ENCODE measurements at places on chromosomes 6 and 20.

DNA sequence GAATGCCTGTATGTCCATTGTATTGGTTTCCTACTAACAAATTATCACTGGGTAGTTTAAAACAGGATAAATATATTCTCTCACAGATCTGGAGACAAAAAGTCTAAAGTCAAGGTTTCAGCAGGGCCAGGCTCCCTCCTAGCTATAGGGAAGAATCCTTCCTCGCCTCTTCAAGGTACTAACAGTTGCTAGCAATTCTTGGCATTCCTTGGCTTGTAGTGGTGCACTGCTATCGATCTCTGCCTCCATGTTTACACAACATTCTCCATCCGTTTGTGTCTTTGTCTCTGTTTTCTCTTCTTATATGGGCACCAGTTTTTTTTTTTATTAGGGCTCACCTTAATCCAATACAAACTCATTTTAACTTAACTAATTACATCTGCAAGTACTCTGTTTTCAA, 48.9 kb downstream of the OR2B6 start:
- DNase-seq = no peak

DNA sequence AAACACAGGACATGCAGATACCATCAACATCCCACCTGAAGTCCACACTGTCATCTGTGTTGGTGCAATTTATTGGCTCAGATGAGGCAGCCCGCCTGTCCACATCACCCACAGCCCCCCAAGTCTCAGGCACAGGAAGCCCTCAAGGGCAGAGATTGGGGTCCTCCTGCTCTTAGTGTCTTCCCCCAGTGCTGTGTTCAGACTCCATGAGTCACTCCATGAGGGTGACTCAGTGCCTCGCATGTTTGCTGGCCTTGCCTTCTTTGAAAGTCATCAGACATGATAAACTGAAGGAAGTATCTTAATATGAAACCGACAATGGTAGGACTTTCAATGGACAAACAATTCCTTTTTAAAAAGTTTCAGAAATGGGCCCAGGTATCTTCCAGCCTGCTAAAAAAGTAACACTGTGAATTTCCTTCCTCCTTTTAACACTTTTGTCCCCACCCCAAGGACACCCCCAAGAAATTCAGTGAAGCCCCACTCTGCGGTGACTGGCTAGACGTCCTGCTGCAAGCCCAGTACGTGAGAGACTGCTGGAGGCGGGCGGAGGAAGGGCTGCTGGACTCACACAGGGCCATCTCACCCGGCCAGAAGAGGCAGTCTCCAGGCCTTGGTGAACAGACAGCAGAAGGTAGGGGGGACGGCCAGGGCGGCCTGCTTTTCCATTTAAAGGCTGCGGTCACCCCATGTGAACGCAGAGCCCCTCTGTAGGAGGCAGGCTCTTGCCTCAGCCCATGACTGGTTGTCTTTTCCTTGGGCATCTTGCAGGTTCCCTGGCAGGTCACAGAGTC, 43.0 kb upstream of the KCNK16 start:
- peak; percentile 20 for DNase-seq

DNA sequence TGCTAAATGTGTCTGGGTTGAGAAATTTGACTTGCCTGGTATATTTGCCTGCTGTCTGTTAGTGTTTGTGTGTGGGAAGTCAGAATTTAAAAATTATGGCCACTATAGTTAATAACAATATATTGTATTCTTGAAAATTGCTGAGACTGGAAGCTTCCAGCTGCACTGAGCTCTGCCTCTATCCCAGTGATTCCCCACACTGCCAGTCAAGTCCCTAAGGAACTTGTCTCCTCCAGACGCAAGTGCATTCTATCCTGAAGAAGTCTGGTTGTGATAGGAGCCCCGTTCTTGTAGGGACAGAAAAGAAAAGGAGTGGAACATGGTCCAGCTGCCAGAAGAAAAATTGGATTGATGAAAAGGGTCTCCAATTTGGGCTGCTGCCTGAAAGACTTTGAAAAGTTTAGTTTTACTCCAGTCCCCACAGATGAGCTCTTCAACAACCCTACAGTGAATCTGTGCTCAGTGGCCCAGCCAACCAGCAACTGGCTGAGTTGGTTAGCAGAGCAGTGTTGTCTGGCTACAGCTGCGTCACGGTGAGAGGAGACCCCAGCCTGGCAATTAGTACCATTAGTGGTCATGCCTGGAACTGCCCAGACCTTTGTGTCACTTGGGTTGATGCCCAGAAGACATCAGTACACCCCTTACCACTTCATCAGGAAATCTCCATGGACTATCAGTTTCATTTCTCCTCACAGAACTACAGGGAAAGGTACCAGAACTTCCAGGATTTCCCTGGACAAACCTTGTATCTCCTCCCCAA, 183.1 kb upstream of the MCHR2 start:
- no peak for DNase-seq

- DNase-seq = peak; percentile 52
Observed at GRCh38 chr6:29516108-29516507, 28.4 kb upstream of the MAS1L start.

DNA sequence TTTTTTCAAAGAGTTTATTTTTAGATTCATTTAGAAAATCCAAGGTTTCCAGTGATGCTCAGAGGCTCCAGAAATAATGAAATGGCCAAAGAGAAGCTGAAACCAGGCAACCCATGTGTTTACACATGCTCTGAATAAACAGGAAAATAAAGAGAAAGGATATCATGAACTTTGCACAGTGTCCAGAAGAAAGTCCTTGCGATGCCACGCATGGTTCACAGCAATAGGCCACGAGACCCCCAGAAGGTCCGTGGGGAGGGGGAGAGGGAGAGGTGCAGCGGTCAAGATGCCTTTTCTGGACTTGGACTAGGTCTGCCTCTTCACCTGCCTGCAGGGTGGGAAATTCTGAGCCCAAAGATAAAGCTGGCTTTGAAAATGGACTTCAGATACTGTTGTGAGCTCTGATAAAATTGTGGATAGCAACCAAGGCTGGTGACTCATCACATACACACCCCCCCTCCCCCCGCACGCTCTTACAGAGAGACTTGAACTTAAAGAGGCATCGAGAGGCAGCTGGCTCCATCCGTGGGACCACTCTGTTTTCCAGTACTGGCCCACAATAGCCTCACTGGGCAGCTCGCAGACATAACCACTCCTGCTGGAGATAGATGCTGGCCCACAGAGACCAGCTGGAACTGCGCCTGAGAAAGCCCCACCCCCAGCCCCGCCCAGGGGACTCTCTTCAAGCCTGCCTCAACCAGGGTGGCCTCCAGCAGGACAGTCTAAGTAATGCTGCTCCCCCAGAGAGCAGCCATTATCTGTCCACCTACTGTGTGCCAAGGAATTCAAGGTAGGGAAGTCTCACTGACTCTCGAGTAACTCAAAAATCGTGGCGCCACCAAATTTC, 21.2 kb upstream of the NFATC2 start:
- peak; percentile 86 for DNase-seq

GRCh38 chr6:158837684-158838625, 18.8 kb upstream of the EZR start:
- DNase-seq = no peak

GRCh38 chr20:36856691-36857635, 19.0 kb upstream of the TLDC2 start:
- DNase-seq = no peak

DNA sequence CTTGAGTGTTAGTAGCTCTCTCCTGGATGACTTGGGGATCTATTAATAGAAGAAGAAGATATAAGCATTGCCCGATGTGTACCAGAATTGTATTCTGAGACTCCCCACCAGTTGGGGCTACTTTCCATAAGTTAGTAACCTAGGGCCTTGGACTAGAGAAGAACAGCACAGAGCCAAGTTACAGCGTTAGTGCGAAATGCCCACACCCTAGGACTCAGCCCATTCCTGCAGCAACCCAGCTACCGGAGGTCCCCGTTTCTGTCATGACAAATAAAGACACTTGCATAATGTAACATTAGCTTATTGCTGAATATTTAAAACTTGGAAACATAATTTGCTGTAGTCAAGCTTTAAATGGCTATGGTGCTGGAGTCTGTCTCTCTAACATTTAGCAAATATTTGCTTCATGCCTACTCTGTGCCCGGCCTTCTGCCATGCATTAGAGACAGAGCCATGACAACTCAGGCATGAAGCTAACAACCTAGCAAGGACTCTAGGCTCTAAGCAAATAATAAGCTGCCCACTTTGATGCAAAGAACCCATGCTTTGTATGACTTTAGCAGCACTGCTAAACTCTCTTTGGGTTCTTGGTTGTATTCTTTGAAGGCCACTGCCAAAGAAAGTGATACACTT, 103.4 kb upstream of the COL21A1 start:
- DNase-seq = no peak

- DNase-seq = no peak
Observed at GRCh38 chr20:17932396-17932795, 36.2 kb downstream of the SNX5 start.

DNA sequence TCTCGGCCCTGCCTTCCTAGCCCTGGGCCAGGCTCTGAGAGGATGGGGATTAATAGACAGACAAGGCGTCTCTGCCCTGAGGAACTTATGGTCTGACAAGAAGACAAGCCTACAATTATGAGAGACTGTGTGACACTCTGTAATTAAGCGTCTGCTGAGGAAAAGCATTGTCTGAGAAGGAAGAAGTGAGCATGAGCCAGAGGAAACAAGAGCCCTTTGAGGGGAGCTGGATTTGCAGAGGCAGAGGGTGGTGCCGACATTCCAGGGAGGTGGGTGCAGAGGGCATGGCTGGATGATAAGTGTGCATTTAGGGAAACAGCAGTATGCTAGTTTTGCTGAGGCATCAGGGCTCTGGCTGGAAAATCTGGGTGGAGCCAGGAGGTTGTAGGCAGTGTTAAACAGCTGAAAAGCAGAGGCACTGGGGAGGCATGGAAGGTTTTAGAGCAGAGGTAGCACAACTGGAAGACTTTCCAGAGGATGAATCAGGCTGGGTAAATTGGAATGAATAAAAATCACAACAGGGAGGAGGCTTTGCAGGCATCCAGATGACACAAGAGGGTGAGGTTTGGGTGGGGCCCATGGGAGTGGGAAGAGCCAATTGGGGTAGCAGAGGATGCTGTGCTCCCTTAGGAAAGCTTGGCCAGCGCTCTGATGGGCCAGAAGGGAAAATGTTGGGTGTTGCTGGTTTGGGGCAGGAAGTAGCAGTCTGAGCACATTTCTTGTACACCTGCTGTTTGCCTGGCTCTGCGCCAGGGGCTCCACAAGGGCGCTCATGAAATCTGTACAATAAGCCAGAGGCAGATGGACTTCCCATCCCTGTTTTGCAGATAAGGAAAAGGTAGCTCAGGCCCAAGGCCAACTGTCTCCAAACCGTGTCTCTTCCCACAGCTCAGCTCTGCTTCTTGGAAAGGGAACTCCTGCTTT, 74.0 kb upstream of the MYL9 start:
- peak; percentile 81 for DNase-seq

DNA sequence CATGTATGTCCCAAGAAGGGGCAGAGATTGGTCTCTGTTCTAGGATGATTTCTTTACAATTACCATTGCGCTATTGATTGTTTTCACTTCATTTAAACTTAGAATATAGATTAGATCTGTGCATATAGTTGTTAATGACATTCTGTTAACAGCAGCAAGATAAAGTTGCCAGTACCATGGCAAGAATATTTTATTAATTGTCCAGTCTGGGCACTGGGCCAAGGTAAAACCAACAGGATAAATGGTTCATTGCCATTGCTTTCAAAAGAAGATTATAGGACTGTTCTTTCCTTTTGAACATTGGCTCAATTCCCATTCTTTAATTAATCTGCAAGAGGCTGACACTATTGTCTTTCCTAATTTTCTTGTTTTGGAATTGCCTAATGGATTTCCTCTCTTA, 592.4 kb downstream of the RFPL4B start:
- DNase-seq = no peak

DNA sequence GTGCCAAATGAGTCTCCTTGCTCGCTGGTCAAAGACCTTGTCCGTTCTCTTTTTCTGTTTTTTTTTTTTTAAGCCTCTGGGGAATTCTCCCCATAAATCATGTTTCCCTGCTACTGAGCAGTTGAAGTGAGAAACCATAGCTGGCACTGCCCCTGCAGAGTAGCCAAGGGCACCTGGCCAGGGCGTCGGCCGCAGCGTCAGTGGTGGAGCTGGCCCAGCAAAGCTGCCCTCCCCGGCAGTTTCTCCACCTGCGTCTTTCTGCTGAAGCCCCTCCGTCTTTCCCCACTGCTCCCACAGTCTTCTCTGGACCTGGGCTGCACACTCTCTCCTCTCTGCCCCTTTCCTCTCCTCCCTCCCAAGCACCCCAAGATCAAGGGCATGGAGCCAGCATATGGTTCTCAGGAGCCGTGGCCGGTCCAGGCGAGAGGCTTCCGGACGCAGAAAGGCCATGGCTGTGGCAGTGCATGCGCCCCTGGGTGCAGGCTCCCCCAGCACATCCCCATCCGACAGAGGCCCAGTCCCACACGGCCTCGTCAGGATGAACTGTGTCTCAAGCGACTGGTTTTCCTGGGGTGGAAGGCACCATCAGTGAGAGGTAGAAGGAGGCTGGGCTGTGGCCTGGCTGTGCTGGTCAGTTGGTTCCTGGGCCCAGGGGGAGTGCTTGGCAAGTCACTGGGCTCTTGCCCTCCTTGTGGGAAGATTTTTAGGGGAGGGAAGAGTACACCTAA, 218.1 kb downstream of the ERMARD start:
- no peak for DNase-seq

DNA sequence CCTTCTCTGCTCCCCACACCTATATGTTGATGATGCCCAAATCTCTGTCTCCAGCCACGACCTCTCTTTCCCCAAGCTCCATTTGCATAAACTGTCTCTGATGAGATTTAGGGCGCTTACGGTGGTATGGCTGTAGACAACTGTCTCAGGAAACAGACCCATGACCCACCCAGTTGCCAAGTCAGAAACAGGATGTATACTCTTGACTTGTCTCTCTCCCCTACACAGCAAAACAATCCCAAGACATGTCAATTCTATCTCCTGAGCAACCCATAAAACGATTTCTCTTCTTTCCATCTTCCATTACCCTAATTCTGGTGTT, 13.9 kb downstream of the GNL1 start:
- DNase-seq = no peak

- DNase-seq = peak; percentile 35
Observed at GRCh38 chr6:83429857-83430610, 817 bp downstream of the ME1 start.

GRCh38 chr6:26250698-26251044, 114.3 kb upstream of the BTN3A2 start:
- no peak for DNase-seq

GRCh38 chr20:17306427-17306826, 79.6 kb downstream of the PCSK2 start:
- no peak for DNase-seq

- peak; percentile 7 for DNase-seq
Observed at GRCh38 chr20:20085812-20086211, 33.5 kb downstream of the CFAP61 start.

- no peak for DNase-seq
Observed at GRCh38 chr6:2396846-2397630, 151.6 kb upstream of the GMDS start.

DNA sequence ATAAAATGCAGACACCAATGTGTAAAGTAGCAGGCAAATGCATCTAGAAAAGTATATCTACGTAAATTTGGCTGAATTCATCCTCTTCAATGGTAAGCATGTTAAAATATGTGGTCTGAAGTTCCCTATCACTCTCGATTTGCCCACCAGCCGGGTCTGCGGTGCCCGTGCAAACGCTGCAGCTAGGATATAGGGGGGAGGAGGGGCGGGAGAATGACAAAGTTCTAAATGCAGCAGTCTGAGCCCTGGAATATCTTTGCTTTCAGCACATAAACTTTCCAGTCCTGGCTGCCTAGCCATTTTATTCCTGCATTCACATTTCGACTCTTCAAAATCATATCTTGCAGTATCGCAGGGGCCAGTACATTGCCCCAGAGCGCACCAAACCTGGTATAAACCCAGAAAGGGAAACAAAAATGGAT, 708 bp downstream of the NRN1 start:
- no peak for DNase-seq

Measured in RWPE1 (cell line).